ENCODE measurements at places on chromosomes 5 and 9.

GRCh38 chr5:54794135-54794975, 191.0 kb downstream of the ESM1 start:
- peak; percentile 91 for ATAC-seq

GRCh38 chr5:531101-531748, 7.0 kb upstream of the SLC9A3 start:
- no peak for ATAC-seq

- ATAC-seq = peak; percentile 21
These were observed 598 bp upstream of the TMED7 start for GRCh38 chr5:115626445-115626823.

DNA sequence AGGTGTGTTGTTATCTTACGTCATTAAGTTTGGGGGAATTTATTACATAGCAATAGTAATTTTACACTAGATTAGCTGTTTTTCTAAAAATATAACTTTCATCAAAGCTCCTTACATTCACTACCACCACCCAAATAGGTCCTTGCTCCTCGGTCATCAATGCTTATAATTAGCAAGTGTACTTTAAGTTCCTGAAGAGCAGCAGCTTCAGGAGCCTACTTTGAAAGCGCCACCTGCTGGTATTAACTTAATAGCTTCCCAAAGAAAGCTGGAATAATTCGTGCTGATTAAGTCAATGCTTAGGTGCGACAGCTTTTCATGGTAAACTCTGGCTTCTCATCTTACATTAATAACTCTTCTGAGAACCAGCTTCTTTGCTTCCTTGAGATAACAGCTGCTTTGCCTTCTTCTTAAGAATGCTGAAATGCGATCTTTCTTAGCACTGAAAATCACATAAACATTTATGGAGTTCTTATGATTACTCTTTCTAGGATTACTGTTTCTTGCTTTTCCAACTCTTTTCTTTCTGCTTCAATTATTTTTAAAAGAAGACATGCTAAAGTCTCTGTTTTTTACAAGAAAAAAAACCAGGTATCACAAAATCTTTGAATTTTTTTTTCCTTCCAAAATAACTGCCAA, 10.0 kb upstream of the C5 start:
- ATAC-seq = no peak

GRCh38 chr9:86282979-86283535, 719 bp upstream of the ISCA1 start:
- peak; percentile 37 for ATAC-seq

GRCh38 chr5:80041527-80041926, 6.4 kb downstream of the THBS4 start:
- ATAC-seq = no peak

DNA sequence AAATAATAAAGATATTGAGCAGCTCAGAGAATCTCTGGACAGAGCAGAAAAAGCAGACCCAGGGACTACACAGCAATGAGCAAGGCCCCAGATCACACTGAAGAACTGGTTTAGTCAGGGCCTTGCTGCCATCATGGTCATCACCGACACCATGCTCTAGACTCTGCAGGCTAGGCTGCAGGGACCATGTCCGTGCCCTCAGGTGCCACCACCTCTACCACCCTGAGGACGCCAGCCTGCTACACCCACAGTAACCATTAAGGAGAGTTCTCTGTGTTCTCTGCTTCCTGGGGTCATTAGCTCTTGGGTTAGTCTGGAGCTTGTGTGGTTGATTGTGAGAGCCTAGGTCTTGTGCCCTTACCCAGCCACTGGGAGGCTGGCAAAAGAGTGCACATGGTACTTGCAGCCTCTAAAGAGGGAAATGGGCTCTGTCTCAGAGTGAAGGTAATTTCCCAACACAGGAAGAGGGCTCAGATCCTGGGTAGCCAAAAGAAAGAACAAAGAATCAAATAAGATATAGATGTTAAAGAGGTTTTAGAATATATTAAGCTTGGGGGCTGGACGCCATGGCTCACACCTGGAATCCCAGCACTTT, 31.9 kb upstream of the JADE2 start:
- ATAC-seq = peak; percentile 25

- no peak for ATAC-seq
These were observed 106.5 kb upstream of the RAD23B start for GRCh38 chr9:107176436-107177151.
